H1 (cell line): ENCODE measurements at places on chromosomes 6 and 20.

DNA sequence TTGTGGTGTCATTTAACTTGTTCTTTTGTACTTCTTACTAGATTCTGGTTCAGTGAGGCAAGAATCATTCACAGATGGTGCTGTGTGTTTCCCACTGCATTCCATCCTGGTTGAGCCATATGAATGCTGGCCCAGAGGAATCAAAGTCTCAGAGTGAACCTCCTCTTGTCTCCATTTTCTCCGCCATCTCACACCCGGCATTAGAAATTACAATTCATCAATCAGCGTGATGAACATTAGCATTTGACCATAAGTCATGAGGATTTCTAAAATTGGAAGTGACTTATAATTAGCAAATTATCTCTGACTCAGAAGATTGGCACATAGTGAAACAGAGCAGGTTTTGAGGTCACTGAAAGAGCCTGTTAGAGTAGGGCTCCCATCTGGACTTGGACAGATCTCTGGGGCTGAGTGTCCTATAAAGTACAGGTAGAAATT, 25.2 kb downstream of the TNFAIP3 start:
- DNase-seq, result no peak

DNA sequence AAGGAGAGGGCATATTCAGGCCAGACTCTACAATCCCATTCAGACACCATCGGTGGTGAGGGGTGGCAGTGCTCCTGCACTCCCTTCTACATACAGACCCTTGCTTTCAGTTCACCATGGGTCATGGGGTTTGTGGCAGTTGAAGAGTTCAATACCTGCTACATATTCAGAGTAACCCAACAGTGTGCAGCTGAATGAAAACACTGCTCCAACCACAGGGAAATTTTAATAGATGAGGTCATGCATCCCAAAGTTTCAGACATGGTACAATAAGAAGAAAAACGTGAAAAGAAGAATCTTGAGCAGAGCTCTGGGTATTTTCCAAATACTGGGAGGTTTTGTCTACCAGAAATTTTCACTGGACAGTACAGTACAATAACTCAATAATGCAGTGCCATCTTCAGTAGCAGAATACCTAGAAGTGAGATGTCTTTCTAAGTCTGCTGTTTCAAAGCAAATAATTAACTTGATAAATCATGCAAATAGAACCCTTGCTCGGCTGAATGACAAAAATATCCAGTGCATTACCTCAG, 162.1 kb downstream of the PTPRK start:
- no peak for DNase-seq

- no peak for DNase-seq
Measured at GRCh38 chr20:15138548-15139126, 801.2 kb upstream of the FLRT3 start.

GRCh38 chr20:57532104-57532503, 7.2 kb upstream of the CTCFL start:
- DNase-seq, result no peak

DNA sequence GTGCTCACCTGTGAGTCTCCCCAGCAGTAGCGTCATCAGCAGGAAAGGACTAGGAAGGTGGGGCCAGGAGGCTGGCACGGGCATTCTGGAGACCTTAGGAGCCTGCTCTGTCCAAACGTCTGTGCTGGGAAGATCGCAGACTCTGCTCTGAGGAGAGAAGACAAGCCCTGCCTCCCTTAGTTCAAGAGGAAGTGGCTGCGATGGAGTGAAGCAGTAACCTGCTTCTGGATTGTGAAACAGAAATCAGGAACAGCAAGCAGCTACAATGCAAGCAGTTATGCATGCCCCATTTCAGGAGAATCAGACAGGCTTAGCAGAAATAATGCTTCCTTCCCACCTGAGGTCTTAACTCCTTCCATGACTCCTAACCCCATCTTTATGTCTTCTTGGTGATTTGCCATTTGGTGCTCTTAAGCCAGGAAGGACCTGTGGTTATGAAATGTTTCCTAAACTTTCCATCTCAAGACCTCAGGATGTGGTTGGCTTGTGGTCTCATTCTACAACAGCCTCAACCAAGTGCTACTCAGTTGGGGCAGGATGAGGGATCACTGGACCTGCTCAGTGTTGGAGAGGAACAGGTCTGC, at the start of gene SIRPB1:
TSS of gene SIRPB1 (minus strand) at position 149 of the 584 bp plus-strand sequence. CDS start at position 84, 65 bp downstream.
- DNase-seq, result no peak

GRCh38 chr20:53379014-53379832, 214.4 kb downstream of the ZNF217 start:
- DNase-seq, result no peak

- DNase-seq, result no peak
Measured at GRCh38 chr20:42173440-42173839, 555.3 kb upstream of the CHD6 start.
